ENCODE measurements at places on chromosomes 6 and 20.

GRCh38 chr6:112352607-112353006 is 5.5 kb downstream of the RFPL4B start:
- no peak for DNase-seq

DNA sequence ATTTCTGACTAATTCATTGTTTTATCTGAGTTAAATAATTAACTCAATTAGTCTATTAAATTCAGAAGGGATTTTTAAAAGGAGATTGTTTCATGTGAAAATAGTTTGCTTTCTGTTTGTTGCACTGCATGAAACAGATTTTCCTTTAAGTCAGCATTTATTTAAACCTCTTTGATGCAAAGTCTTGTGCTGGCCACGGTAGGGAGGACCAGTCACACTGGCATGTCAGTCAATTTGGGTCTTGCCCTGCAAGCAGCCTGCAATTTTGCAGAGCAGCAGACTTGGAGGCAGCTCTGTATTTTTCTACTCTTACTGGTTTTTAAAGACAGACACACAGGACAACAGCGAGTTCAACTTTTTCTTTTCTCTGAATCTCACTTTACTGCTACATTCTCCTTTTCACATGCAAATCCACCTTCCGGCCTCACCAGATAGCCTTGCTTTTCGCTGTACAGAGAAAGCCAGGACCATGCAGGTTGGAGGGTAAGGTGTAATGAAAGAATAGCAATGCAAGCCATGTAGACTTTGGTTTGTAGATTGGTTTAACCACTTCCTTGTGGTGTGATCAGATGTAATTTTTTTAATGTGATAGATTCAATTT is 689.9 kb upstream of the AGPAT4 start:
- no peak for DNase-seq

- DNase-seq = no peak
Observed at GRCh38 chr6:39080246-39080875, 31.8 kb downstream of the GLP1R start.

- no peak for DNase-seq
Observed at GRCh38 chr6:34958734-34959133, 69.7 kb downstream of the ANKS1A start.

DNA sequence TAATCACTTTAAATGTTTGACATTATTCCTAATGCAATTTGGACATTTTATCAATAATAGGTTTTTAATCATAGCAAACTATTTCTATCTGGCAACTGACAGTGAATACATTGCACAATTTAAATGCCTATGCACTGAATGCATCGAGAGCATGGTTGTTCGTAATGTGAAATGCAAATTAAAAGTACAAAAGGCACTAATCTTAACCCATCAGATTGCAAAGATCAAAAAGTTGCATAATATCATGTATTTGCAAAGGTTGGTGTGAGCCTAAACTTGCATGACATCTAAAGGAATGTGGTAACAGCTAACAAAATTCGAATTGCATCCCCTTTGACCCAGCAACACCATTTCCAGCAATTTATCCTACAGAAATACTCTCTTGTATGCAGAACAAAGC is 469.9 kb upstream of the IRAK1BP1 start:
- no peak for DNase-seq

GRCh38 chr6:79372757-79373156 is 138.3 kb upstream of the HMGN3 start:
- no peak for DNase-seq
